H7 (cell line): ENCODE measurements at places on chromosomes 3 and 15.

GRCh38 chr15:89393056-89393455, 58.4 kb upstream of the POLG start:
- DNase-seq: no peak

- no peak for DNase-seq
Measured at GRCh38 chr15:93703092-93703739, 528.1 kb upstream of the MCTP2 start.

DNA sequence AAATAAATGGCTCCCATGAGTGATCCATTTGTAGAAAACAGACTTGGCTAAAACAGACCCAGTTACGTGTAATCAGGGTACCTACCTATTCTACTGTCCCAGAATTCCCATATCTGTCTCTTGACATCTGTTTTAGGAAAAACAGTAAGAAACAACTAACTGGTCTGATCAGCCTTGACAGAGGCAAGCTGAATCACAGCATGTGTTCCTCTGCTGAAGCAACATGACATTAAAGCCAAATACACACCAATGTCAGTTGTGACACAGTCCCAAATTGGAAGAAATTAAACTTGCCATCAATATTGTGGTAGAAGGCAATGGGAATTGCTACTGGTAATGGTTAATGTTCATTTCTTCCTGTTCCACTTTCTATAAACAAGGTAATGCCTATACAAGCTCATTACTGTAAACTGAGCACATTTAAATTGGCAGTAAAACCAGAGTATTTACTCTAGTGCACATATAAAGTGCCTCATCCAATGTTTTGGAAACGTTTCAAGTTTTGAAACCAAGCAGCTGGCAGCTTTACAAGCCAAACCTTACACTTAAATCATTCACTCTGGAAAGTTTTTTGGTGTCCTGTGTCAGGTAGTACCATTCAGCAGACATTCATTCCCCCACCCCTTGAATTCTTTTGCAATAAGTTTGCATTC, 27.0 kb downstream of the ALDH1A2 start:
- DNase-seq: no peak

GRCh38 chr15:101805605-101806345, 2.5 kb downstream of the OR4F6 start:
- DNase-seq: no peak

- DNase-seq: peak; percentile 33
Measured at GRCh38 chr15:98551936-98552562, 96.3 kb upstream of the IGF1R start.

- no peak for DNase-seq
Measured at GRCh38 chr3:35502699-35503098, 136.6 kb upstream of the ARPP21 start.

- DNase-seq: no peak
Measured at GRCh38 chr3:65126527-65127410, 439.0 kb upstream of the ADAMTS9 start.

DNA sequence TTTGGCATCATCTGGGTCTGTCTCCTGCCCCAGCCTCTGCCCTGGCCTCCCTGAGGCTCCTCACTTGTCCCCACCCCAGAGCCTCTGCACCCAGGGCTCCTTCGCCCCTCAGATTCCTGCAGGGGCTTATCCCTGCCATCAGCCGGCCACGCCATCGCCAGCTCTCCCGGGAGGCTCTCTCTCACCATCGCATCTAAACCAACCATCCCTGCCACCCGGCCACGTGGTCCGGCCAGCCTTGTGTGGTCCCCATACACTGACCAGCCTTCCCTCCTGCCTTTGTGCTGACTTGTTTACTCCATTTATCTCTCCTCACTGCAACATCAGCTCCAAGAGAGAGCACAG, 134.3 kb upstream of the IQSEC1 start:
- peak; percentile 48 for DNase-seq

DNA sequence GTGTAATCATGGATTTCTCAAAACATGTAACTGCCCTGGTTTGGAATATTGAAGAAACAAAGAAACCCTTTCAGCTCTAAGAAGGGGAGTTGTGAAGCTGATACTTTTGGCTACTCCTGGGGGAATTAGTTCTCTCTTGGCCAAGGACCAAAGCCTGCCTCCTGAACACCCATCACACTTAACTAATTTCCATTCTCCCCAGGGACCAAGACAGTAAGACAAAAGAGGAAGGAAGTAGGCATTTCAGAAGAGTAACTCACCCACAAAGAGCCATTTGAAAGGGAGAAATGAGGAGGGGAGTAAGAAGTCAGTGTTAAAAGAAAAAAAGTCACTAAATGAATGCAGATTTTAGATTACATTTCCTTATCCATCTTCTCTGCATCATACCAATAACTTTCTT, 328.0 kb upstream of the SOX2 start:
- DNase-seq: no peak

GRCh38 chr3:10504171-10505049, 976 bp downstream of the ATP2B2 start:
- DNase-seq: peak; percentile 57

- no peak for DNase-seq
Measured at GRCh38 chr3:110933821-110934426, 137.7 kb upstream of the NECTIN3 start.

DNA sequence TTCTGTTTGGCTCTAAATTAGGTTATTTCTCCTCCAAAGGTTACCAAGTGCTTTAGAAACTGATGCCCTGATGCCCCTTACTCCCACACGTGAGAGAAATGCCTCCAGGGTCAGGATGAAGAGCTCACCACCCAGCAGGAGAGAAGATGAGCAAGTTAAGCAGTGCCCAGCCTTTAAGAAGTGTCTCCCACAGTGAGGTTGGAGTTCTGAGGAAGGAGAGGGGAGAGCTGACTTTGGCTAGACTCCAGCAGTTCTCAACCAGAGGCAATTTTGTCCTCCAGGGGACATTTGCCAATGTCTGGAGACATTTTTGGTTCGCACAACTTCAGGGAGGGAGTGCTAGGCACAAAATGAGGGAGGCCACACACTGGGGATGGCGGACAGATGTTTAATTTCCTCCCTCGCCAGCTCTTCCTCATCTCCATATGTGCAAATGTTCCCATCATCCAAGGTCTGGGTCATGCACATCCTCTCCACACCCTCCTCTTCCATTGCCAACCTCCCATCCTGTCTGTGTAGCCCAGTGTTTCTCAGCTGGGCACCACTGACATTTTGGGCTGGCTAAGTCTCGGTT, 50.6 kb upstream of the SLC7A14 start:
- DNase-seq: no peak
